MM.1S (cell line): ENCODE measurements at places on chromosomes 2 and 18.

GRCh38 chr2:84197901-84198300 lies 261.2 kb downstream of the SUCLG1 start:
- DNase-seq: no peak

DNA sequence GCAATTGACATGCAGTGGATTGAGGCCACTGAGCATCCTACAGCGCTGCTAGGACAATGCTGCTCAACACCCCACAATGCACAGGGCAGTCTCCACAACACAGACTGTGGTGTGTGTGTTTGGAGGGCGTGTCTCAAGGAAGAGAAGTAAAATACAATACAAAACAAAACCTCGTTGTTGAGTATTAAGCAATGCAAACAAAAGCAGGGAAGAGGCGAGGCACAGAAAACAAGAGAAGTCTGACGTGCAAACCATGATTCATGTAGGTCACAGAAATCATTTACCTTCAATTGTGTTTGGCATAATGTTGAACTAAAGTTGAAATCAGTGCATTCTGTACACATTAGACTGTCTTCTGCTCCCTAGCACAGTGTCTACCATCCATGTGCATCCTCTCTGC lies 260.9 kb downstream of the PHLPP1 start:
- DNase-seq: no peak

DNA sequence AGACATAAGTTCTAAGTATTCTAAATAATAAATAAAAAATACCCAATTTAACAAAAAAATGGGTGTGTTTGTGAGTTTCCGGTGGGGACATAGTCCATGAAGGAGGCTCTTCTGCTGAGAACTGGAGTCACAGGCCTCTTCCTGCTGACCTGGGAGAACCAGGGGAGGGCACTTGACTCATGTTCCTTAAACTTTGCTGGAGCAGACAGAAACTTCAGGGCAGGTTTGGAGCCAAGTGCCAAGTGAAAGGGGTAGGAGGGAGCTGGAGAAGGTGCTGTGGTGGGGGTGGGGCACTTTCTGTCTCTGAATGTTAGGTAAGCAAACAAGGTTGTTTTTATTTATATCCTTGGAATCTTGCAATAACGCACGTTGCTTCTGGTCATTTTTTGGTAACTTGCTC lies 78.8 kb upstream of the TTN start:
- no peak for DNase-seq

DNA sequence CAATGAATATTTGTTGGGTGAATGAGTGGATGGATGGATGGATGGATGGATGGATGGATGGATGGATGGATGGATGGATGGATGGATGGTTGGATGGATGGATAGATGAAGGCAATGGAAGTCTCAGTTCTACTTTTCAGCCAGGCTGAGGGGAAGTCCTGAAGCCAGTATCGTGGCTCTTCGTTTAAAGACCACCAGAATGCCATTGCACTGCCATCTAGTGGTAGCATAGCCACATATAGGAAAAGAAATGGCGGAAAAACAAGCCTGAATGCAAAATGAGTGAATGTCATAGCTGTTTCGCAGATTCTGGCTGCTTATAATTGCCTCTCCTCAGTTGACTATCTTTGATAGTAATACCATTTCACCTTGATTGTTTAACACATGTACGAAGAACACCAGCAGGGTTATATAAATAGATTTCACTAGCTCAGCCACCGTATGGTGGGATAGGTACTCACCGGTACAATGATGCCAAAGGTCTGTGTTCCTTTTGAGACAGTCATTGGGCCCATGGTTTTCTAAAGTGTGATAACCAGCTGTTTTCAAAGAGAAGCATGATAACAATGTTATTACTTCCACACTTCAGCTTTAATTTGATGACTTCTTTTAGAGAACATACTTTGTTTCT lies 62.3 kb upstream of the GREB1L start:
- peak; percentile 57 for DNase-seq

GRCh38 chr18:59593291-59593717 lies 103.9 kb downstream of the CCBE1 start:
- DNase-seq: no peak

DNA sequence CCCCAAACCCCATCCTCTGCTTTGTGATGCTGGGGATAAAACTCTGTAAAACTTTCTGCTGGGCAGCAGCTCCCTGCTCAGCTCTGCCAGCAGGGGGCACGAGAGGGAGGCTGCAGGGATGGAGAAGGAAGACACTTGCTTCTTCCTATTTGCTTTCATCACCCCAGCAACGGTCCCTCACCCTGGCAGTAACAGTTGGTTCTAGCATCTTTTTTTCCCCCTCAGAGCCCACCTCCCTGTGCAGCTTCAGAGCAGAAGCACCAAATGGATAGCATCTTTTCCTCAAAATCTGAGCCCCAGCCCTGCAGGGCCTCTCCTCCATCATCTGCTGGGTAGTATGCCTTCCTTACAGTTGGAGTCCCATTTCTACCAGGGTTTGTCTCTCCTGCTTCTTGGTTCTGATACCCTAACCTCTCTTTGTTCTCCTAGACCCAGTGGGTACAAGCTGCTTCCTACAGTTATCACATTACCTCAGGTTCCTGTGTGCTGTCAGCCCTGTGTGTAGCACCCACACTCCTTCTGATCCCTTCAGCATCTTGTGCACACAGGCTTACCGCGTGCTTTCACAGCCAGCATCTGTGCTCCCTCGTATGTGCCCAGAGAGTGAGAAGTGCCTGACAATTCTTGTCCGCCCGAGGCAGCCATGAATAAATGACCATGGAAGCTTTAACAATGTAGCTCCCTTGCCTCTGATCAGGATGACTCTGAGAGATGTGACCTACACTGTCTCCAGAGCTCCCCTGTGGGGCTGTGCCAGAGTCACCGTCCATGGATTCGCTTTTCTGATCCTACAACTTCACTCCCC lies 14.5 kb downstream of the CKAP2L start:
- DNase-seq: peak; percentile 77

GRCh38 chr2:165825041-165825440 lies 31.0 kb upstream of the GALNT3 start:
- DNase-seq: no peak

DNA sequence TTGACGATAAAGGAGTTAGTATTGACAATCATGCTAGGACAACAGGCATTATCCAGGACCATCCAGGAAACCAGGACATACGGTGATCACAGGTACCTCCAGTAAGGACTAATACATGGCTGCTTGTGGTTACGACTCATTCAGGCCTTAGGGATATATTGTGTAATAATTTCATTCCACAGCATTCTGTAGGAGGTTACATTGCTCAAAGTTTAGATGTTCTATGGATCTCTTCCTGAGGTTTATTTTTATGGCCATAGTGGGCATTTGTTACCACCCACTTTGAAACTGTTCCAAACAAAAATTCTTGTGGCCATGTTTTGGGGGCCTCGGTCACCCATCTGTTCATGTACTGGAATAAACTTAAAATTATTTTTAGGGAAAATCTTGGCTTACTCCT lies 431.6 kb downstream of the METTL4 start:
- no peak for DNase-seq

- peak; percentile 75 for DNase-seq
Measured at GRCh38 chr2:105398336-105399206, at the start of gene FHL2. FHL2 (minus strand) TSS chr2:105399051; CDS start chr2:105386516, 12,535 bp downstream.

DNA sequence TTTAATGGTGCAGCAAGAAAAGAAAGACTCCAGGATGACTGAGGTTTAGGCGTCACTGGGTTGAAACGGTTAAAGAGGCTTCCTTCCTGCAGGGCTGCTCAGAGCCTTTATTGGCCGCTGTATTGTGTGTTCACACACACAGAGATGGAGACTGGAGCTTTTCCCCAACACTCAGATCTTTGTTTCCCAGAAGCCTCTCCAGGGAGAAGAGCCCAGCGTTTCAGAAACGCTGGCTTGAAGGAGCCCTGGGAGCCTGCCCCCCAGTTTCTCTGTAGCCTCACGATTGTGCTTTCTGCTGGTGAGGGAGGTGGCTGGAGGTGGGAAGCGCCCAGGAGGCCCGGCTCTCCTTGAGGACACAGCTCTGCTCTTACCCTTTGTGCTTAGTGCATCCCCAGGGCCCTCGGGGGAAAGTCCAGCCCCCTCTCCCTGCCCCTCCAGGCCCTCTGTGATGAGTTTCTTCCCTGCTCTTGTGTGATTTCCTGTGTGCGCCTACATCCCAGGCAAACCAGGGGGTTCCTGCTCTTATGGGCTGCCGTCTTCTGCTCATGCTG lies 37.1 kb downstream of the RRM2 start:
- no peak for DNase-seq

- no peak for DNase-seq
Measured at GRCh38 chr2:142974288-142975024, 97.0 kb downstream of the KYNU start.

DNA sequence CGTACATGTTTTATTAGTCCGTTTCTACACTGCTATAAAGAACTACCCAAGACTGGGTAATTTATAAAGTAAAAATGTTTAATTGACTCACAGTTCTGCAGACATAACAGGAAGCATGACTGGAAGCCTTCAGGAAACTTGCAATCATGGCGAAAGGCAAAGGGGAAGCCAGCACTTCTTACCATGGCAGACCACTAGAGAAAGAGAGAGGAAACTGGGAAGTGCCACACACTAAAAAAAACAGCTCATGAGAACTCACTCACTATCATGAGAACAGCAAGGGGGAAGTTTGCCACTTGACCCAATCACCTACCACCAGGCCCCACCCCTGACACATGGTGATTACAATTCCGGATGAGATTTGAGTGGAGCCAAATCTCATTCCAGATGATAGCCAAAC lies 466.2 kb downstream of the IRS1 start:
- DNase-seq: no peak

- DNase-seq: no peak
Measured at GRCh38 chr18:8987241-8987640, 115.3 kb upstream of the NDUFV2 start.

DNA sequence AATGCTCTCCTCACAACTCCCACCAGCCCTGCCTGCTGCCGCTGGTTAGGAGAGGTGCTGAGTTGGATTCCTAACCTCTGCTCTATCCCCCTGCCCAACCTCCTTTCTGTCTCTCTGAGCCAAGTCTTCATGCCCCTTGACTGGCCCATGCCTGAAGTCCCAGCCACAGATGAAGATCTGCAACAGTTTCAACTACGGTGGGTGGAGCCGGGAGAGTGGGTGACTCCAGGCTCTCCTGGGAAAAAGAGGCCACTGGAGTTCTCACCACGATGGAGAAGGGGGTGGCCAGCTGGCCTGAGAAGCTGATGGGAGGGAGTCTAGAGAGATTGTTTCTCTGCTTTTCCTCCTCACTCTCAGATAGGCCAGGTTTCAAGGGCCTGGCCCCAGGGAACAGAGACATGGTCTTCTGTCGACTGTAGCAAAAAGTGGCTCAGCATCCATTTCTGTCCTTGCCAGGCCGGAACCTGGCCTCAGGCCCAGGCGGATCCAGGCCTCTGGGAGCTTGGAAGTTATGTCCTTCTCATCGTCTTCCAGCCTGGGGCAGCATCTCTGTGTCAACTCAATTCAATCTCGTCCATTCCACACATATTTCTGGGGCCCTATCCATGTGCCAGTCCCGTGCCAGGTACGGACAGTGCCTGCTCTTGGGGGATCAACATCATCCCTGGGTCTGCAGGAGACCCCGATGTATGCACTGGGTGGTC lies 75.3 kb downstream of the INHBB start:
- DNase-seq: no peak

- DNase-seq: no peak
Measured at GRCh38 chr18:26210147-26210546, 16.1 kb upstream of the TAF4B start.

DNA sequence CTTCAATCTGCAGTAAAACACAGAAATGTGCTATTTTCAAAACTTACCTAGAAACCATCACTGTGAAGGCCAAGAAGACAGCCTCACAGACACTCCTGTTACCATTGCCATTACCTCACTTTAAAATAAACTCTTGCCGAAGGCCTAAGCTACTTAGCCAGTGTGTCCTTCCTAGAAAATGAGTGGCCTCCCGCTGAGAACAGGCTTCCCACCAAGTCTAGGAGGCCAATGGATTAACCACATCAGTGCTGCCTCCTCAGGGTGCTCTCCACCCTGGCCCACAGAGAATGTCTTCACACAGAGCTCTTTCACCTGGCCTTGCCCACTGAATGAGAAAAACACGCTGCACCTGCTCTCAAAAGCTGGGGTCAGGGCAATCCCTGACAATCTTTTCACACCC lies 47.5 kb downstream of the L3MBTL4 start:
- DNase-seq: no peak

- no peak for DNase-seq
Measured at GRCh38 chr2:54590216-54591120, 133.0 kb upstream of the EML6 start.

DNA sequence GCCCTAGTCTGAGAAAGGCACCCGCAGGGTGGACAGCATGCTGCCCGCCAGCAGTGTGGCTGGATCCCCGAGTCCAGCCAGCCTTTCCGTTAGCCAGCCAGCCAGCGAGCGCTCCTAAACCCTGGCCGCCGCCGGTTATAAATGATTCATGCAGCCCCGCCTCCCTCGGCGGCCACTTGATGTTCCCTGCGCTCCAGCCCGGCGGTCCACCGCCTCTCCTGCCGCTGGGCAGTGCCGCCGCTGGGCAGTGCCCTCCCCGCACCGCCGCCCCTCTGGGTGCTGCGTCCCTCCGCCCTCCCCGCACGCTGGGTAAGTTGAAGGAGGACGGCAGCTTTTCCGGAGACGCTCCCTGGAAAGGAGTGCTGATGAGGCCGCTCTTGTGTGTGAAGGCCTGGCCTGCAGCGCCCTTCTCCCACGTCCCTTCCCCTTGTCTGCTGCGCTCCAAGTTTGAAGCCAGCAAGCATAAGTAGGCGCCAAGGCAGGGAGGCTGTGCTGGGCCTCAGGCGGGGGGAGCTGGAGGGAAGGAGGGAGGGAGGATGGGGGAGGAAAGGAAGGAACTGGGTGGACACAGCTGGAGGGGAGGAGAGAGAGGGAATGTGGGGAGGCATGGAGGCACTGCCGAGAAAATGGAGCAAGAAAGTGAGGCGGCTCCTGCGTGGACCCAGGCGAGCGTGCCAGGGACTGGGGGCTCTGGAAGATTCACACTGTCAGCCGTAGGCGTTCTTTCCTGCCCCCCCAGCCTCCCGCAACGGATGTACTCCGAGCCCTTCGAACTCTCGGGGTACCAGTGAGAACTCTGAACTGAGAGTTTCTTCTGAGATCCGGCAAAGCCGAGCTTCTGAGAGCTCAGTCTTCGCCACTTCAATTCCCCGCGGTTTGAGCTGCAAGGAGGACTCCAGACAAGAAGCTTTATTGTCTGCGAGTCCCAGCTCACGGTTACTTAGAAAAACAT lies 131.9 kb downstream of the GLI2 start:
- no peak for DNase-seq

GRCh38 chr2:216620786-216621185 lies 12.4 kb upstream of the IGFBP2 start:
- no peak for DNase-seq
